Stimulated activated CD8-positive, alpha-beta memory T cell treated with anti-CD3 and anti-CD28 coated beads, Interleukin-4, amount 100 ng/mL, for 4 hours (primary cell): ENCODE measurements at places on chromosomes 2 and 18.

DNA sequence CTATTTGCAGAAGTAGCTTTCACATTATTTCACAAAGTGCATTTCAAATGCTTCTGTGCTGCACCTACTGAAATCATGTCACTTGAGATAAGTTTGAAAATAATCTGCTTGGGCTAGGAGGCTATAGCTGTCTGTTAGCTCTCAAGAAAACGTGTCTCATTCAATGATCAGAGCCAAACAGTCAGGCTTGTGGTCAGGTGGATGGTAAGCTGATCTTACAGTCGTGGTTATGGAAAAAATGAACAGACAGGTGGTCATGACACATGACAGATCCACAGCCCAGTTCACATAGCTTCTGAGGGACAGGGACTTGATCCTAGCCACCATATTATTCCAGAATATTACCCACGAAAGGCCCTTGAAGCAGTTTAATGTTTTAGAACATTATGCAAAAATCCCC lies 26.5 kb upstream of the RFX8 start:
- no peak for DNase-seq

GRCh38 chr2:47222826-47223554 lies 67.9 kb upstream of the STPG4 start:
- no peak for DNase-seq

DNA sequence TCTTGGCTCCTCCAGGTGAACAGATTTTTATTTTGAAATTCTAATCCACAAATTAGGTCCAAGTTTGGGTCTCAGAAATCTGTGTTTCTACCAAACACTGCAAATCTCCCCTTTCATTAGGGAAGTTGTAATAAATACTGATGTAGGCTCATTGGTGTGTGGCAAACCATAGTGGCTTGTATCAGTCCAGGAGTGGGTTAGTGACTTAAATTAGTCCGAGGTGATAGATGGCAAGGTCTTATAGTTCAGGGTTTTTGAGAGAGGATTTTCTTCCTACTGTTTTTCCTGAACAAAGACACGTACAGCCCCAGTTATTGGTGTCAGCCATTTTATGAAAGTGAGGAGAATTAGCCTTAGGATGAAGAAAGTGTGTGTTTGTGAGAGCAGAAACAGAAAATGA lies 74.6 kb downstream of the RPRM start:
- DNase-seq, result no peak

GRCh38 chr2:26400723-26401122 lies 997 bp upstream of the DRC1 start:
- DNase-seq, result no peak

DNA sequence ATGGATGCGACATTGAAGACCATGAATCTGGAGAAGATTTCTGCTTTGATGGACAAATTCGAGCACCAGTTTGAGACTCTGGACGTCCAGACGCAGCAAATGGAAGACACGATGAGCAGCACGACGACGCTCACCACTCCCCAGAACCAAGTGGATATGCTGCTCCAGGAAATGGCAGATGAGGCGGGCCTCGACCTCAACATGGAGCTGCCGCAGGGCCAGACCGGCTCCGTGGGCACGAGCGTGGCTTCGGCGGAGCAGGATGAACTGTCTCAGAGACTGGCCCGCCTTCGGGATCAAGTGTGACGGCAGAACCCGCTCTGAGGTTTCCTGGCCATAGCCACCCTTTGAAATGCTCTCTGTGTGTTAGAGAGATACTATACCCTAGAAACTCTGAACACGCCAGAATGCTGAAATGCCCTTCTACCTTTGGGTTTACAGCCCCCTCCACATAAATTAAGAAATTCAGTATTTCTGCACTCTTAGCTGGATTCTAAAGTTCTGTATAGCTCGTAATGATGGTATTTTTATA lies 659 bp downstream of the CHMP1B start:
- DNase-seq, result peak; percentile 6

DNA sequence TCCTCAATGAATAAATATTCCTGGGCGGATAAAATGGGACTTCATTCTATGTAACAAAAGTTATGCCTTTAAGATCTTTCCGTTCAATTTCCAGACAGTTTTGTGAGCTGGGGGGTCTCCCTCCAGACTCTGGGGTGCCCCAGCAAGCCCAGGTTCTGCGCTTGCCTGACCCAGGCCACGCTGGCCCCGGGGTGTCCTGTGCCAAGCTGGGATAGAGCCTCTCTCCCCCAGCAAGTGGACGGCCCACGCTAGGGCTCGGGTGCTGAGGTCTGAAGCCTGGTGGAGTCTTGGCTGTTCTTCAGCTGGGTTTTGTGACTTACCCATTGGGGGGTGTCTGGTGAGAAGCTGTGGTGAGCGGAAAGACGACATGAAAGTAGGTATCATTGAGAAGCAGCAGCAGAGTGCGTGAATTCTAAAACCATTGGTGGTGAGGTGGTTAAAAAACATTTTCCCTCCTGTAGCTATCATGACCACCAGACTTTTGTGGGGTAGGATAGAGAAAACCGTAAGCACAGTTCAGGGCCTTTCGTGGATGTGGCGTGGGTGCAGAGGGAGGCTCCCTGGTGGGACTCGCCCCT lies 346.8 kb downstream of the ANAPC1 start:
- DNase-seq, result no peak

DNA sequence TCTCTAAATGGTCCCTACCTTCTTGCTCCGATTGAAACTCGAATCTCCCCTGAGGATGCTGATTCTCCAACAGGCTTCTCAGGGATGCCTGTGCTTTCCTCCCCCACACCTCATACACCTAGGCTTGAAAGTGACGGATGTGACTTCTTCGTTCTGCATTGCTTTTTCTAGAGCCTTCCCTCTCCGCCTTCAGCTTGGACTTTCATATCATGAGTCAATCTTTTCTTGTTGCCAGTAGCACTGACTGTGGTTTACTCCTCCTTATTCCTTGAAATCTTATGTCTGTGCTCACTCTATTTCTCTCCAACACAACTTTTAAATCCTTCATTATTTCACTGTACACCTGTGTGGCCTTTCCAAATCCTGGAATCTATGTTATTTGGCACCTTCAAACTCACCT lies 451.4 kb downstream of the TMX3 start:
- no peak for DNase-seq

DNA sequence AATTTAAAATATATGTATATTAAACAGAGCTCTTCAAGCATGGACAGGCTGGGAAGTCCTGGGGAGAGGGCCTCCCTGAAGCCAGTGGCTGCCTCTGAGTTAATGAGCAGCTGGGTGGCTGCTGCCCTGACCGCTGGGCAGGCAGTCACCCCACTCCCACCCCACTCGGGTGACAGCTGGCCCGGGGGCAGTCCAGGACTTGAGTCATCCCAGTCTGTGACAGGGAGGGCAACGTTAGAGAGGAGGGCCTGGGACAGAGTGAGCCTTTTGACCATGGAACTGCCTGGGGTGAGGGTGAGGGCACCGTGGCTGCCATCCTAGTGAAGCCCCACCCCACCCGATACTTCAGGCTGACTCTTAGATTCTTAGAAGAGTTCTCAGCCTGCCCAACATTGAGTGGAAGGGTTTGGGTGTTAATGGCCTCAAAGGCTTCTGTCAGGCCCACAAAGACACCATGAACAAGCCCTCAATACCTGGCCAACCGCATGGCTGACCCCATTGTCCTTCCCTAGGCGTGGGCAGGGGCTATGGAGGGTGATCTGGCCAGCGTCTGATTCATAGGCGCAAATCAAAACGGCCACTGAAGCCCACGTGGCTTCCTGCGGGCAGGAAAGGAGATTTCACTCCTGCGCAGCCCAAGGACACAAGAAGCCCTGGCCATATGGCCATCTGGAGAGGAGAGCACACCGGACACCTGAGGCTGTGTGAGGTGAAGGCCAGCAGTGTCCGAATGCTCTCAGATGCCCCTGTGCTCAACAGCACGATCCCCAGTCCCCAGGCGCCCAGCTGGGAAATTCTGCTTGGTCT lies 47.5 kb downstream of the MRPS5 start:
- no peak for DNase-seq

- no peak for DNase-seq
Observed at GRCh38 chr18:79873449-79874110, 75.8 kb downstream of the KCNG2 start.

DNA sequence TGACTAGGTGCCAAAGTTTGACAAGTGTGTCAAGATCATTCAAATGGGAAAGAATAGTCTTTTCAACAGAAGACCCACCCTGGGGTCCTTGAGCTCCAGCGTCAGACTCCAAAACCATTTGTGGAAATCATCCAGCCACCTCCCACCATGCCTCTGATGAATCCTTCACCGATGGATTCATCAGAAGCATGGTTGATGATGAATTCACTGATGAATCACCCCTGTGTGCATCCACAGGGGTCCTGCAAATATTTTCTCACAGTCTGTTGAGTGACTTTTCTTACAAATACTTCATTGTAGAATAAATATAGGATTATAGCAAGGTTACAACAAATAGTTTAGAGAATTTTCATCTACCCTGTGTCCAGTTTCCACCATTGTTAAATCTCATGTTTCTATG lies 4.3 kb downstream of the UGT1A9 start:
- DNase-seq, result no peak

GRCh38 chr2:43898134-43898837 lies 59.5 kb downstream of the ABCG8 start:
- DNase-seq, result no peak

DNA sequence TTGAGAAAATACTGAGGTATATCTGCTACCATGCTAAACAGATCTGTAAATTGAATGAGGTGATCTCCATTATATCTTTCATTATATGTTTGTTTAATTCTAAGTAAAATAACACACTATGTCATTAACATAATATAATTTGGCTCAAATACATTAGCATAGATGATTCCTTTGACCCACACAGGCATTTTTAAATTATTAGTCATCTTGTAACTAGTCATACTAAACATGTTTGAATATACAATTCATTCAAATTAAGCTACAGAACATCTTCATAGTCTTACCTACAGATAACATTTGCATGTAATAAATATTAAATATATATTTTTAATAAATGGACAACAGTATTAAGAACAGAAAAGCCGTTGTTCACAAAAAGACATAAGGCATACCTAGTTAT lies 52.7 kb upstream of the KYNU start:
- DNase-seq, result no peak

DNA sequence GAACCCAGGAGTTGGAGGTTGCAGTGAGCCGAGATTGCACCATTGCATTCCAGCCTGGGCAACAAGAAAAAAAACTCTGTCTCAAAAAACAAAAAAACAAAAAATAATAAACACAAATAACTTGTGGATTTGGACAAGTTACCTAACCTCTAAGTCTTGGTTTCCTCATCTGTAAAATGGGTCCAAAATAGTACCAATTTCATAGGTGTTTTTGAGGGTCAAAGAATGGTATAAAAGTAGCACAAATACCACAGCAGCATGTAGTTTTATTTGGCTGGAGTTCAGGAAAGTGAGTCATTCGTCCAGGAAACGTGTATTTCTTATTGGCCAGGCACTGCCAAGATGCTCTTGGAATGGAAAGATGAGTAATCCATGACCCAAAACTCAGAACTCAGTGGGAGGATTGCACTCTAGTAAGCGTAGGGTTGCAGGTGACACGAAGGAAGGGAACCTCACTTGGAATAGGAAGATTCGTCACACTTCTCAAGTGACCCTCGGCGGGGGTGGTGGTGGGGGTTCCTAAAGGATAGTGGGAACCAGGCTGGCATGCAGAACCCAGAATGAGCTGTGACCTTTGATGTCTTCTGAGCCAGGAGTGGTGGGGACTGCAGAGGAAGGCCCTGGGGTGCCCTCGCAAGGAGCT lies 24.4 kb downstream of the GRHL1 start:
- no peak for DNase-seq

DNA sequence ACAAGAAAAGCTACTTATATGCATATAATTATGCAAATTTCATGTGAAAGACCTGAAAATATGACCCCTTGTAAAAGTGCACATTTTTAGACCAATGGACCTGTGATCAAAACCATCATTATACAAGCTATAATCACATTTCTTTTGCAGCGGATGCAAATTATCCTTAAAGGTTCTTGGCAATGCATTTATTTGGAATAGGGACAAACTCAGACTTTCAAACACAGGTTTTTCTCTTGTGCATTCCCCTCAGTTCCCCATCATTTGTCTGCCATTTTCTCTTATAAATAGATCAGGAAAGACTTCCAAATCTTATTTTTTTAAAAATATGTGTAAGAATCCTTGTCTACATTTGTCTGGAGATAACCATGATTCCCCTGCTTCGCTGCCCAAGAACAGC lies 954.2 kb upstream of the NRXN1 start:
- no peak for DNase-seq

GRCh38 chr2:208065476-208065875 lies 40.1 kb upstream of the PLEKHM3 start:
- no peak for DNase-seq

- DNase-seq, result no peak
Observed at GRCh38 chr2:106534471-106534870, 47.3 kb downstream of the CD8B2 start.

GRCh38 chr2:3192281-3192818 lies 185.3 kb downstream of the EIPR1 start:
- DNase-seq, result no peak

GRCh38 chr2:78431241-78431640 lies 594.3 kb upstream of the REG3G start:
- DNase-seq, result no peak

- DNase-seq, result no peak
Observed at GRCh38 chr2:17748745-17749144, 4.9 kb downstream of the SMC6 start.

- DNase-seq, result no peak
Observed at GRCh38 chr2:196170213-196170605, 1.2 kb downstream of the STK17B start.

DNA sequence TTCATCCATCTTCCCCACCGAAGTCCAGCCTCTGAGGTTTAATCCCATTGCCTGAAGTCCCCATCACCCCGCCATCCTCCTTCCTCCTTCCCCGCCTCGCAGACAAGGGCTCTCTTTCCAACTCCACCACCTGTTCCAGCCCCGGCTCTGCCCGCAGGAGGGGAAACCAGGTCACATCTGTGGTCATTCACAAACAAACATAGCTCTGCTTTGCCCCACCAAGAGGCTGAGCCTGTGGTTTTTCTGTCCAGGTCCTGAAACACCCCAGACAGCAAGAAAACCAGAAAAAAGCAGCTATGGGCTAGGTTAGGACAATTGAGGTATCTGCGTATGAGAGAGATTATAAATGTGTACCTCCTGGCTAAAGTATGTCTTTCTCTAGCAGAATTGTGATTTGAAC lies 144.7 kb downstream of the GLI2 start:
- DNase-seq, result no peak

DNA sequence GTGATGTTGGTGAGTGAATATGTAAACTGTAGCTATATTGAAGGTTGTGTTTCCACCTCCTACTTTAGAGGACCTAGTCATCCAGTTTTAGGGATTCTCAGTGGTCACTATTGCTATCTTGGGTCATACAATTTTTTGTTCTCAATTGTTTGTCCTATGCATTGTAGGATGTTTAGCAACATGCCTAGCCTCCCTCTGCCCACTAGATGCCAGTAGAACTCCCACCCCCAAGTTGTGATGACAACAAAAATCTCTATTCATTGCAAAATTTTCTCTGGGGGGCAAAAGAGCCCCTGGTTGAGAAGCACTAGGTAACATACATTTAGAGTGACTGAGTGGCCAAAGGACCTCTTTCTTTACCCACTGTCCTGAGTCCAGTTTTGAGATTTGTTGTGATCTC lies 87.3 kb downstream of the LRRTM4 start:
- DNase-seq, result no peak
